CD4-positive, alpha-beta T cell treated with Interleukin-6 at 100 ng/mL for 8 hours (primary cell): ENCODE measurements at places on chromosomes 13 and 19.

DNA sequence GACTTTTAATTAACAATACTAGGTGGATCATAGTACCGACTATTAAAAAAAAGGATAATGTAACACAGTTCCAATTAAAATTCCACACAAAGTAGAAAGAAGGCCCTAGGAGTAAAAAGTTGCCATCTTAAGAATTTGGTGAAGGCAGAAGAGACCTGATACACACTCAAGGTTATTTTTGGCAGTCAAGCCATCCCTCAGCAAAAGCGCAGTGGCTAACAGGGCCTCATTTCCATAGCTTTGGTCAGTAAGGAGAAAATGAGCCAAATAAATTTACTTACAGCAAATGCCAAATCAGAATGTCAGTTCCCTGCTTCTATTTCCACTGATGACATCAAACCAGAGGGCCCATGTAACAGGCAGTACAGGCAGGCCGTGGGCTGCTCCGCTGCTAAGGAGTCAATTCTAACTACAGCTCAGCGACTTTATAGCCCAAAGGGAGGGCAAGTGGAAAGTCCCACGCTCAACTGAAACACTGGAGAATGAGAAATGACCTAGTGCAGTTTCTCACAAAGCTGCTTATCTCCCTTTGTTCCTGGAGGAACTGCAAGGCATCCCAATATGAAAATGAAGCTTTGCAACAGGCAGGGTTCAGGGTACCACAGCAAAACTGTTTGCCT is 6.3 kb downstream of the ARGLU1 start:
- peak; percentile 3 for DNase-seq

GRCh38 chr13:83633746-83634145 is 248.5 kb downstream of the SLITRK1 start:
- DNase-seq = no peak

- DNase-seq = no peak
Measured at GRCh38 chr13:48829536-48829935, 146.2 kb upstream of the FNDC3A start.

DNA sequence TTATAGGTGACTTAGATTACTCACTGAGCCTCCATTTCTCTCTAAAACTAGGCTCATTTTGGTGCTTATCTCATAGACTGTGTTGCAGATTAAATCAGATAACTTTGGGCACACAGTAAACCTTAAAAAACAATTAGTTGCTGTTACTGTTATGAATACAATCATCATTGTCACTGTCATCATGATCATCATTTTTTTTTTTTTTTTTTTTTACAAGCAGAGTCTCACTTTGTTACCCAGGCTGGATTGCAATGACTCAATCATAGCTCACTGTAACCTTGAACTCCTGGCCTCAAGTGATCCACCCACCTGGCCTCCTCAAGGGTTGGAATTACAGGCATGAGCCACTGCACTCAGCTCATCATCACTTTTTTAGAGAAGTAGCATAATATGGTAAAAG is 60.0 kb downstream of the VWA8 start:
- DNase-seq = no peak

- DNase-seq = peak; percentile 23
Measured at GRCh38 chr19:39335168-39335548, 685 bp downstream of the GMFG start.

GRCh38 chr19:46351241-46352041 is 4.6 kb downstream of the PPP5C start:
- peak; percentile 41 for DNase-seq

GRCh38 chr13:57409121-57409520 is 222.4 kb upstream of the PCDH17 start:
- no peak for DNase-seq

DNA sequence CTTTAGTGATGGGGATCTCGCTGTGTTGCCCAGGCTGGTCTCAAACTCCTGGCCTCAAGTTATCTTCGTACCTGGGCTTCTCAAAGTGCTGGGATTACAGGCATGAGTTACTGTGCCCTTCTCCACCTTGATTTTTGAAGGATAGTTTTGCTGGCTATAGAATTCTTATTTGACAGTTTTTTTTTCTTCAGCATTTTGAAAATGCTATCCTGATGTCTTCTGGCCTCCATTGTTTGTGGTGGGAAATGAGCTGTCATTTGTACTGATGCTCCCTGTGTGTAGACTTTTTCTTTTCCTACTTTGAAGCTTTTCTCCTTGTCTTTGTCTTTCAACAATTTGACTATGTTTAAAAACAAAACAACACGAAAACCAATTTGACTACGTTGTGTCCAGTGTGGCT is 54.2 kb downstream of the SIPA1L3 start:
- no peak for DNase-seq

GRCh38 chr13:97267418-97268059 is 45.4 kb downstream of the MBNL2 start:
- no peak for DNase-seq

DNA sequence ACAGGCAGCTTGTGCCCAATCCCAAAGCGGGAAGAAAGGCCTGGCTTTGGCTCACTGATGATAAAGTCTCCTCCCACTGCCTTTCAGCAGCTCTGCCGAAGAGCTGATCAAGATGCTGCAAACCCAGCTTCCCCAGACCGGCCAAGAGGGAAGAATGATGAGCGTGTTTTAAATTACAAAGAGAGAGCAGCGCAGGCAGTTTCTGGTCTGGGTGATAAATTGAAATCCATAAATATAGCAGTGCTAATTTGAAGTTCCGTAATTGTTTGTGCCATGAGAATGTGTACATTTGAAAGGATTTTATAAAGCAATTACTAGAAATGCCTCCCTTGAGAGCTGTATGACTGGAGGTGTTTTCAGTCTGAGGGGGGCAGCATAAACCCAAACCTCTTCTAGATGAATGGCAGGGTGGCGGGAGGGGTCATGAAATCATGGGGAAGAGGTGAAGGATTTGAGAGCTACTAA is 171.8 kb downstream of the STK24 start:
- no peak for DNase-seq

- DNase-seq = no peak
Measured at GRCh38 chr19:11021760-11022144, 60.9 kb downstream of the SMARCA4 start.

DNA sequence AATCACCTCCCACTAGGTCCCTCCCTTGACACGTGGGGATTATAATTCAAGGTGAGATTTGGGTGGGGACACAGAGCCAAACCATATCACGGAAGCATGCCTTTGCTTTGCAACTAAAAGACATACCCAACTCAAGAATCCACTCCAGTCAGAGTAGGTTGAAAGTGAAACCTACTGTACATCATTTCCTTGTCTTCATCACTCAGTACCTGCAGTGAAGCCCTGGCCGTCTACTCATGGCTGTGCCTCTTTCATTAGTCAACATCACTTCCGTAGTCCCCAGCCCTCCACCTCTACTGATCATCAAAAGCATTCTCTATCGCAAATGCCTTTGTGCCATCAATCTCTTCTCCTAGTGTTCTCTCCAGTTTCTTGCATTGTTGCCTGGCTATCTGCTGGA is 343.1 kb upstream of the ARGLU1 start:
- DNase-seq = no peak

DNA sequence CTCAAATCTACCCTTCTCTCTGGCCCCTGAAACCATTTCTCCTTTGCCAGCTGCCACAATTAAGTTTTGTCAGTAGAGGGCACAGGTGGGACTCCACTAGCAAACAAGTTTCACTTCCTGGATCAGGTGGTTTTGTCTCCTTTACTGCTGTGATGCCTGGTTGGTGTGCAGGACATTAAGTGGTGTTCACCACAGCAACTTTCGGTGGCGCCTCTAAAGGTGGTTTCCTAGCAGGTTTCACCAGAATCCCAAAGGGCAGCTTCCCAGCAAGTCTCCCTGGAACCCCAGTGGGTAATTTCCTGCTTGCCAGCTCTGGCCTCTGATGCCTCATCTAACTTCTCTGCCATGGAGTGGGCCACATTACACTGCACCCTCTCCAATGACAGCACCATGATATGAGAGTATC is 16.6 kb downstream of the MED4 start:
- peak; percentile 18 for DNase-seq

GRCh38 chr13:44406617-44407016 is 33.0 kb downstream of the SERP2 start:
- DNase-seq = no peak

DNA sequence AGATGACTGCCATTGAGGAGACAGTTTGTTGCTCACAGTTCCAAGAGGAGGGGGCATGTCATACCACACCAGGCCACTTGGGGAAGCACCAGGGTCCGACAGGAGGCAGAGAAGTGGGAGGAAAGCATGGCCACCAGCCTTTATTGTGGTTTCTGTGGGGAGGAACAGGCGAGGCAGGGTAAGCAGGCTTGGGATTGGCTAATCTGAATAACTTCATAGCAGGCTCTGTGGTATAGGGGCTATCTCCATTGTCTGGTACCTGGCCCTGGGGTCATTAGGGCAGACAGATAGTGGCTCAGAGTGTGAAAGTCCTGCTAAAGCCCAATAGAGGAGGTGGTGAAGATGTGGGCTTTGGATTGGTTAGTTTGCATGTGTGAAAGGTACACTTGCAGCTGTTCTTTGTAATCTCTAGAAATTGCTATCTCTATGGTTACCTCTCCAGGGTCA is 35.5 kb downstream of the CBY2 start:
- DNase-seq = no peak
